Cerebellum (tissue), 4 donors: ENCODE measurements at places on chromosomes 7 and 10.

DNA sequence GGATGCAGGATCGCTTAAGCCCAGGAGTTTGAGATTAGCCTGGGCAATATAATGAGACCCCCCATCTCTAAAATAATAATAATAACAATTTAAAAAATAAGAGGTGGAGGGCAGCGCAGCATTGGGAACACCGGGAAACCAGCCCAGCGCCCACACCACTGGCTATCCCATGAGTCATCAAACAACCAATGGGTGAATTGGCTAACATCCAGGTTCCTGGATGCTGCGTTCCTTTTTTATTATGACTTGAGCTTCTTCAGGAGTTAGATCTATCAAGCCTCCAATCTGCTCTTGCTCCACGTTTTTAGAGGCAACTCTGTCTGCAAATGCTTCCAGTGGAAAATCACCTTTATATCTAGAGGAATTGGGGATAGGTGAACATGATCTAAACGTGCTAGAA, 10.0 kb upstream of the LRRC4 start:
- no peak for DNase-seq

GRCh38 chr10:69904533-69904932, 102.8 kb downstream of the COL13A1 start:
- no peak for DNase-seq

DNA sequence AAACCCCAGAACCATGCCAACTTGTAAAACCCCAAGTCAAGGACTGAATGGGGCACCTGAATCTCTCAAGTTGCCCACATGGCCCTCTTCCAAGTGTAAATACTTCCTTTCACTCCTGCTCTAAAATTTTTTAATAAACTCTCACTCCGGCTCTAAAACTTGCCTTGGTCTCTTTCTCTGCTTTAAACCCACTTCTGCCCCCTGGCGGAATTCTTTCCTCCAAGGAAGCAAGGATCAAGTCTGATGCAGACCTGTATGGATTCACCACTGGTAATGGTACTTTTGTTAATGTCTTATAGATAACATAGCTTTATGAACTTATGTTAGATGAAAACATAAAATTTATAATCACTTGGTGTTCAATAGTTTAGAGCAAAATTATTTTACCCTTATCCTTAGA, 33.8 kb downstream of the SLC16A9 start:
- no peak for DNase-seq

- no peak for DNase-seq
Observed at GRCh38 chr7:22998519-22998896, 15.4 kb downstream of the HYCC1 start.

DNA sequence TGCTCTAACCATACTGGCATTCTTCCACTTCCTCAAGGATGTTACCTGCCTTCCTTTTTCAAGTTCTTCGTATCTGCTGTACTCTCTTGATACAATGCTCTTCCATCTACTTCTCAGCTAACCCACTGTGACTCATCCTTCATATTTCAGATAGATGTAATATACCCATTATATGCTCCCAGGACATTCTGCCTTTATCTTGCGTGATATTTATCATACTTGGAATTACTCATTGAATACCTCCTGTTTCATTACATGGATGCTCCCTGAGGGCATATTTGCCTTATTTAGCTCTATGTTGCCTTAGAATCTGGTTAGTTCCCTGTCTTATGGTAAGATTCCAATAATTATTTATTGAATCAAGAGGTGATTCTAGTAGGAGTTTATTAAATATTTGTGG, 706.4 kb downstream of the SORCS3 start:
- no peak for DNase-seq

- DNase-seq, result no peak
Observed at GRCh38 chr7:99707096-99707495, 27.3 kb upstream of the CYP3A5 start.

GRCh38 chr10:60309891-60310290, 79.8 kb downstream of the ANK3 start:
- no peak for DNase-seq

DNA sequence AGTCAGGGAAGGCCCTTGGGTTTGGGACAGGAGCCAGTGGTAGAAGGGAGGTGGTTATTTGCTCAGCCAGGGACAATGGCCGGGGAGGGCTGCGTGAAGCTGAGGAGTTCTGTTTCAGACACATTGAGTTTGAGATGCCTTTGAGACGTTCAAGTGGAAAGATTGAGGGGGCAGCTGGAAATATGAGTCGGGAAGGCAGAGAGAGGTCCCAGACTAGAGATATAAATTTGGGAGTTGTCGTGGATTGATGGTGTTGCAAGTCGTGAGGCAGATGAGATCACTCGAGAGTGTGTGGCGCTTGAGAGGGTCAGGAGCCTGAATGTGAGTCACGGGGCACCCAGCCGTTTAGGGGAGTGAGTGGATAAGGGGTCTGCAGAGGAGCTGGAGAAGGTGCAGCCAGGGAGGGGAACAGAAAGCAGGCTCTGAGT, 73.3 kb downstream of the ZMIZ1 start:
- no peak for DNase-seq

GRCh38 chr10:62022830-62023229, 121.3 kb downstream of the ARID5B start:
- no peak for DNase-seq

- no peak for DNase-seq
Observed at GRCh38 chr7:157977306-157977705, 610.3 kb downstream of the PTPRN2 start.

DNA sequence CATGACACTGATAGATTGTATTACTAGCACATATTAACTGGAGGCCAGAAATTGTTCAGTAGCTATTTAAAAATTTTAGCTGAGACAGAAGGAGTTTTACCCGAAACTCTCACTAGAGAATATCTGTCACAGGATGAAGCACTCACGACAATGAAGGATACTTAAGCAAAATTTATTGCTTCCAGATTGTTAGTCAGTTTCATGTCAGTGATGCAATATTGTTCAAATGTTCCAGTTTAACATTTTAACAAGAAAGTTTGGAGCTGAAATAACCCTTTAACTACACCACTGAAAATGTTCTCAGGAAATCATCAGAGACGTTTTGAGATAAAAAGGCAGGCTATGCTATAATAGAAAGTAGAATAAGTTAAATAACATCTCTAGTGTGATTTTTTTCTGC, 15.0 kb upstream of the CADPS2 start:
- DNase-seq, result no peak

DNA sequence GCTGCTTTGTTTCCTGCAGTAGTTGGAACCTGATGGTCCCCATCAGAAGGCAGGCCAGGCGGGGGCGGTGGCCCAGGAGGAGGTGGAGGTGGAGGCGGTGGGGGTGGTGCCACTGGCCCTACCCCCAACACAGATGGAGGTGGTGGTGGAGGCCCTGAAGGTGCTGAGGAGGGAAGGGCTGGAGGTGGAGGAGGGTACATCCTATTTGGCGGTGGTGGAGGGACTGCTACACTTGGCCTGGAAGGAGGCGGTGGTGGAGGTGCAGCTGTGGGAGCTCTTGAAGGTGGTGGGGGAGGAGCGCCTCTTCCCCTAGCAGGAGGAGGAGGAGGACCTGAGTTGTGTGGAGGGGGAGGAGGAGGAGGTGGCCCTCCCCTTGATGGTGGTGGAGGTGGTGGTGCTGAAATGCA, 36.8 kb downstream of the LMOD2 start:
- no peak for DNase-seq

DNA sequence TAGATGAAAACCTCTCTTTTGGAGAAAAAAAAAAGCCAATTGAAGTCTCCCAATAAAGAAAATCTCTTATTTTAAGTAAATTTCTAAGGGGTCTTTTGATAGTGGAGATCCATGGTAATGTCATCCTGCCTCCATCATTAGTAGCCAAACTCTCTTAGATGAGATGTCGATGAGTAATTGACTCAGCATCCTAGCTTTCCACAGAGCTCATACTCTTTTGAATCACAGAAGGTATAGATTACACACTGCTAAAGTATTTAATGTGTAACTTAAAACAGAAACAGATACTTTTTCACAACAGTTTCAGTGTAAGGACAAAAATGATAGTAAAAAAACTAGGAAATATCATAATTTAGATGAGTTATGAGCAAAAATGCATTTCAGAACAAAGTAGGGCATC, 19.4 kb downstream of the MAGI2 start:
- DNase-seq, result no peak
